Sigmoid colon (tissue), 7 donors: ENCODE measurements at places on chromosomes 12 and 14. TPM values are rescaled to one million over a fixed set of nuclear protein-coding genes. Genes with fewer than 3 reads are reported as not detected.

The GLT8D2 gene
- 12.5 TPM for total RNA-seq

GRCh38 chr12:15558915-15559528 lies 230.2 kb downstream of the EPS8 start:
- DNase-seq, result no peak

DNA sequence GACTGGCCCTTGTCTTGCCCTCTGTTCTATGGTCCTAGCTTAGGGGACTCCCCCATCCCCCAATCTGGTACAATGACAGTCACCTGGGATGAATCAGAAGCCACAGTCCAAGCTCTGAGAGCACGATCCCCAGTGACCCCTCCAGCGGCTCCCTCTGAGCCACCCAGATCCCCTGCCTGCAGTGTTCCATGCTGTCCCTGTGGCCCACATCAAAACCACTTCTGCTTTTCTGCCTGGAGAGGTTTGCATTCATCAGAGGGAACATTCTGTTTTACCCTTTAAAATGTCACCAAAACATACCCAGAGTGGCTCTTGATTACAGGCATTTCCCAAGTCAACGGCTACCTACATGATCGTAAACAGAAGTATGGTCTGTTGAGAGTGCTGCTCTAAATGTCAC lies 47.5 kb downstream of the NOS1 start:
- no peak for DNase-seq

- DNase-seq, result no peak
Measured at GRCh38 chr14:65749287-65749686, 336.8 kb downstream of the FUT8 start.

GRCh38 chr14:31895206-31895605 lies 181.9 kb upstream of the ARHGAP5 start:
- DNase-seq, result no peak

GRCh38 chr12:108080363-108080762 lies 48.7 kb upstream of the WSCD2 start:
- DNase-seq, result no peak

DNA sequence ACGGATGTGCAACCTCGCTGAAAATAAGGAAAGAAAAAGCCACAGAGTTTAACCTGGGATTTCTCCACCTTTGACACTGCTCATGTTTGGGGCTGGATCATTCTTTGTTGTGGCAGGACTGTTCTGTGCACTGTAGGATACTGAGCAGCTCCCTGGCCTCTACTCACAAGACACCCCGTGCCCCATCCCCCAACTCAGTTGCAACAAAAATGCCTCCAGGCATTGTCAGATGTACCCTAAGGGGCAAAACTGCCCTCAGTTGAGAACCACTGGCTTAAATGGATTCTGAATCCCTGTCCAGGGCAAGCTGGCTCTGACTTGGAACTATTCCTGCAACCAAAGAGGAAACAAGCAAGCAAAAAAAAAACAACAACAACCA lies 2.1 kb downstream of the GLTP start:
- DNase-seq, result no peak

The INSM2 gene
- not detected for total RNA-seq
